CD4-positive, alpha-beta T cell treated with Interleukin-6 at 100 ng/mL for 8 hours (primary cell): ENCODE measurements at places on chromosomes 2 and 18.

GRCh38 chr2:16031848-16032159, 91.5 kb downstream of the MYCN start:
- DNase-seq: no peak

DNA sequence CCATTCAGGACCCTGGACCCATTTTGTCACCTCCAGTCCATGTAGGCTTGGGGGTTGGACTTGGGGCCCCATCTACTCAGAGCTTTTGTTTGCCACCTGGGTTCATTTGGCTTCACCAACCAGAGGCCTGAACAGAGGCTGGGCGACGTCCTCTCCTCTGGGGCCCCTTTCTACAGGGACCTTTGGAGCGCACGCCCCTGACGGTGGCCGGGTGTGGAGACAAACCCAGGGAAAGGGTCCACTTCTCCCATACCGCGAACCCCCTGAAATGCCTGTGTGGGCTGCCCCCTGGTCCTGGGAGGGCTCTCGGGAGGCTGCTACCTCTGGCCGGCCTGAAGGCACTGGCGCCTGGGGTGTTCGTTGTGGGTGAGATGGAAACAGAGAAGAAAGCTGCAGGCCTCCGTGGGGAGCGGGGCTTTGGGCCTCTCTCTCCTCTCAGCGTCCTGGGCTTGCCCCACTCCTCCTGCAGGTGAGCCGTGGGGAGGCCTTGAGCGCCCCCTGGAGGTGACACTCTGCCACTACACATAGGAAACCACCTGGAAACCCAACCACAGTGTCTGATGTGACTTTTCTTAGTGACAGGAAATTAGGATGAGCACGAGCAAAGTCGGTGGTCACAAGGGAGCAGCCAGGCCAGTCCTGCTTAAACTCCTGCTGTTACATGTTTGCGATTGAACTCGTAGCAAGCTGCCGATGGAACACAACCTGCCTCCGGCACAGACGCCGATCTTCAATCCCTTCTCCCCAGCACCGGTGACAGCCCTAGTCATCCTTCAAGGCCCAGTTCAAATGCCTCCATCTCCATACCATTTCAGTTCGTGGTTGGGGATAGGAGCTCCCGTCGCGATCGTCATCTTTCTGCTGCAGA, 12.0 kb upstream of the NTSR2 start:
- DNase-seq: peak; percentile 17

- DNase-seq: no peak
Observed at GRCh38 chr2:175884697-175885393, 117.2 kb downstream of the LNPK start.

- no peak for DNase-seq
Observed at GRCh38 chr2:151843691-151844061, 15.5 kb upstream of the ARL5A start.

DNA sequence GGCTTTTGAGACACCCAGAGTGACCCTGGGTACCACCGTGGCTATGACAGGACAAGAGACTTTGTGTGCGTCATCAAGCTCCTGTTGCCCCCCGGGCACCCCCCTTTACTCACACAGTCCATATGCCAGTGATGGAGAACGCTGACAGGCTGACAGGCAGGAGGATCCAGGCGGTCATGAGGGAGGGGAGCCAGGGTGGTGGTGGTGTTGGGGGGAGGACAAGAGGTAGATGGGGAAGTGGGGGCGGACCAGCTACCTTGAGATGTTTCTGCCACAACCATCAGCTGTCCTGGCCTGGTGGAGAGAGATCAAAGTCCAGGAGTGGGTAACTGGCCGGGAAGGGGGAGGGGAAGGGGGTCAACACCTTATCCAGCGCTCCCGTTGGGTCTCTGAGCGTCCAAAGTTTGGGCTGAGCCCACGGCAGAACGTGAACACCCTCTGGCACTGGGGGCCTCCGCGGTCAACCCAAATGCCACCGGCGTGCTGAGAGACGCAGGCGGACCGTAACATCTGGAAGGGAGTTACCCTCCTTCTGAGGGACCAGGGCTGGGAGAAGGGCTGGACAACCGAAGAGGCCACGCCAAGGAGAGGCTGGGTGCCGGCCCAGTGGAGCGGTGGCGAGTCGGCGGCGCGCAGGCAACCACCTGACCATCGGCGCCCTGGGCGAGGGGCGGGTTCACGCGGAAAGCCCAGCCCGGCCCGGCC, 575 bp downstream of the TMEM150A start:
- no peak for DNase-seq

- DNase-seq: no peak
Observed at GRCh38 chr2:120743657-120744056, 8.0 kb downstream of the GLI2 start.

- no peak for DNase-seq
Observed at GRCh38 chr2:108367561-108368175, 10.1 kb upstream of the SULT1C4 start.

DNA sequence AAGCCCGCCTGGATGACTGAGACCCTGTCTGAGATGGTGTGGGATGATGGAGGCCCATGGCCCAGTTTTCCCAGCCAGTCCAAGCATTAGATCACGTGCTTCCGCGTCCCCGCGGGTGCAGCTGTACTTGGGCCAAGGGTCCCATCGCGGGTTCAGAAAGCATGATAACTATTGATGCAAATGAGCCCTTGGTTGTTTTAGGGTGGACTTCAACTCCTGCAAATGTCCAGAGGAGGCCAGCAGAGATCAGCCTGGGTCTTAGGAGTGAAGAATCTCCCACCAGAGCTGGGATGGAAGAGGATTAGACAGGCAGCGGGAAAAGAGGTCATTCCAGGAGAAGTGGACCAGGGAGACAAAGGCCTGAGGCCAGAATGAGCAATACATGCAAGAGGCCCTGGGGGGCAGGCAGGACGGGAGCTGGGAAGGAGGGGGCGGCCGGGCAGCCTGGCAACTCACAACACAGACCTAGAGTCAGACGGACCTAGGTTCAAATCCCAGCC, 89.9 kb upstream of the TMEM247 start:
- DNase-seq: no peak

- DNase-seq: peak; percentile 95
Observed at GRCh38 chr2:74472086-74472944, at the start of gene MRPL53. MRPL53 (minus strand) TSS chr2:74472680; CDS start chr2:74472660, 20 bp downstream.

DNA sequence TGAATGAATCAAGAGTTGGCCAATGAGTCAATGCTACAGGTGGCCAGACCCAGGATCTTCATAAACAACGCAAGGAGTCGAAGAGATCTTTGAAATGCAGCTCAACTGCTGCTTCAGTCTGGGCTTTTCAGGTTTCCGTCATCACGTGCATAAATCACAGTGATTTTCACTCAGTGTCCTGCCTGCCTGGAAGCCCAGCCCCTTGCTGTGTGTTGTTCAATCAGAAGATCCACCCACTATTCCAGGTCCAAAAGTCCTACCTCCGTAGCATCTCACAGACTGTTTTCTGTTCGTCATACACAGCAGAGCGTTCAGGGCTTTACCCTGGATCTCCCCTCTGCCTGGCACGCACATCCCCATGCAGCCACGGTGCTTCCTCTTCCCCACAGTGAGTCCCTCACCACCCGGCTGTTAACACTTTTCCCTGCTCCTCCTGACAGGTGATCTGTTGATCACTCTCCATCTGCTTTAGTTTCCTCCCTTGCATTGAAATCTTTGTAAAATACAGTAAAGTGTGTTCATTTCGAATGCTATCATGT, 216.3 kb downstream of the MYT1L start:
- no peak for DNase-seq

DNA sequence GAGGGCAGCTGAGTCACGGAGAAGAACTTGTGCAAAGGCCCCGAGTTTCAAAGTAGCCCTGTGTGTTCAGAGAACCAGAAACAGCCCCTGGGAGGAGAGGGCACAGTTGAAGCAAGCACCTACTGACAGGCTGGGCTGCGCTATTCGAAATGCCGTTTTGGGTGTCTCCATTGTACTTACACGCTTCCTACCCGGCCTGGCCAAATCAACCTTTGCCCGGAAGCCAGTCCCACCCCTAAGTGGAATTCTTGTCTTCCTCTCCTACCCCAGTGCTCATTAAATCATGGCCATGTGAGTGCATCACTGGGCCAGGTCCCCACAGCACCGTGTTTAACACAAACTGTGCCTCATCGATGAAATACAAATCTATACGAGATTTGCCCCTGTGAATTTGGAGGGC, 6.0 kb downstream of the DIPK1C start:
- no peak for DNase-seq

DNA sequence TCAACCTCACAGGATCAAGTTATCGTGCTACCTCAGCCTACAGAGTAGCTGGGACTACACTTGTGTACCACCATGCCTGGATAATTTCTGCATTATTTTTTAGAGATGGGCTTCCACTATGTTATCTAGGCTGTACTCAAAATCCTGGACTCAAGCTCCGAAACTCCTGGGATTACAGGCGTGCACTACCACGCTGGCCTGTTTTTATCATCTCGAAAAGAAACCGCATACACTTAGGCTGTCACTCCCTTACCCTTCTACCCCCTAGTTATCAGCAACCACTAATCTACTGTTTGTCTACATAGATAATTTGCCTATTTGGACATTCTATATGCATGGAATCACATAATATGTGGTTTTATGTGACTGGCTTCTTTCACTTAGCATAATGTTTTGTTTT, 8.5 kb upstream of the PUM2 start:
- no peak for DNase-seq
